ENCODE measurements at places on chromosomes 5 and 9. TPM values are rescaled to one million over a fixed set of nuclear protein-coding genes. Genes with fewer than 3 reads are reported as not detected.

GRCh38 chr5:34511063-34511462, 145.1 kb upstream of the RAI14 start:
- DNase-seq = no peak

DNA sequence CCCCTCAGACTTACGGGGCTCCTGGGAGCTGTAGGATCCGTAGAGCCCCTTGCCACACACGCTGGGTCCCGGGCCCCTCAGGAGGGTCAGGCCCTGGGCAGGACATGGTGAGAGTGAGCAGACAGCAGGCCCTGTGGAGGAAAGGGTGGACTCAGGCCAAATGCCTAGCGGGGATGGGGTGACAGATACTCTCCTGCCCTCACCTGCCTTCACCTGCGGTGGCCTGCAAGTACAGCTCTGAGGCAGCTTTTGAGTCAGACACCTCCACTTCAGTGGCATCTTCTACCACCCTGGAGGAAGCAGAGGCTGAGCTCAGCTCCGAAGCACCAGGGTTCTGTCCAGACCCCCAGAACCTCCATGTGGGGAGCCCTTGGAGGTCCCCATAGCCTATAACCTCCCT, 26.2 kb downstream of the SLC35A4 start:
- no peak for DNase-seq

DNA sequence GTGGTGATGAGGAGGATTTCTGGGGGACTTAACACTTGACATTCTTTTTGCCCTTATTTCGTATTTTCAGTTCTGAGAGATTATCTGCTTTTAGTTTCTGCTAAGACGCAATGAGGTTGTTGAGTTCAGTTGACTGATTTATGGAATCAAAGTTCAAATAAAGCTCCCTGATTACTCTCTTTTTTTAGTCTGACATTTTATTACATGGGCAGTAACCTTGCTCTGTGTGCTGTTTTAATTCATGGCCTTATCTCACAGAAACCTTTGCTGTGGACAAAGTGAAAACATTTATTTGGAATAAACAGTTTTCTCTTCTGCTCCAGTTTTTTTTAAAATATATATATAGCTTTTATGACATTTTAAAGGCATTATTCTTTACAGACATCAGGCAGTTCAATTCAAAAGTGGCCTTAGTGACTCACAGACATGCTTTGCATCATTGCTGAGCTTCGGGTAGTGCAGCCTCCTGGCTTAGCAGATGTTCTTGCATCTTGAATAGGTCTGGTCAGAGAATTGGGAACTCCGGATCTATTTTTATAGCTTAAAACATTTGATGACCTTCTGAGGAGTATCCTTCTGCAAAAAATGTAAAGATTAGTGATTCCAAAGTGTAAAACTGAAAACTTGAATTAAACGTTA, 162.9 kb downstream of the FAM170A start:
- DNase-seq = no peak

- no peak for DNase-seq
Observed at GRCh38 chr9:61670616-61671015, 480.8 kb downstream of the SPATA31A7 start.

GLRA1 gene
- not detected for polyA plus RNA-seq

MLLT3 gene
- polyA plus RNA-seq = 15.3 TPM

GRCh38 chr9:33162721-33163311, 4.3 kb downstream of the B4GALT1 start:
- peak; percentile 89 for DNase-seq

DNA sequence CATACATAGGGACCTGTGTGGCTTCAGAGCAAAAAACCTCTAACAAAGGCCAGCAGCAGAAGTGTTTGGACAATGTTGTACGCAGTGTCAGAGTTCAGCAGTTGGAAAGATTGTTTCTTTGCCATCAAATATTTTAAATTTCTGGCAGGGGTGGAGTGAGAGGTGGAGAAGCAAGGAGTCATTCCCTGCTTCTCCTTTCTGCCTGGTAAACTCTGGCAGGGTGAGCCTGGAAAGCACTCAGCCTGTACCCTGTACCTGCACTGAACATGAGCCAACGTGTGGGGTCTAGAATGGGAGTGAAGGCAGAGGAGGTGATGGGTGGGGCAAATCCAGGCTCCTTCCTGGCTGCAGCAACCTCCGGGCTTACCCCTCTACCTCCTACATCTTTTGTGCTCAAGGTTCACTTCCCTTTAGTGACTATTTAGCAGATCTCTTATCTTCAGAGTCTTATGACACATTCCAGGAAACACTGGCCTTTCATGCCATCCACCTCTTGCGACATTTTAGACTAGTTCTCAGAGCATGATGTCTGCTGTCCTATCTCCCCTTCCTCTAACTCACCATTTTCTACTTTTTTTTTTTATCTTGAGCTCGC, 445.0 kb upstream of the PIK3R1 start:
- DNase-seq = no peak

LCN12 gene
- 2.8 TPM for polyA plus RNA-seq

GRCh38 chr9:138095813-138096518, 218.4 kb downstream of the CACNA1B start:
- no peak for DNase-seq

NOP16 gene
- polyA plus RNA-seq = 127 TPM

- DNase-seq = no peak
Observed at GRCh38 chr9:27468462-27469110, 55.5 kb upstream of the IFNK start.

DNA sequence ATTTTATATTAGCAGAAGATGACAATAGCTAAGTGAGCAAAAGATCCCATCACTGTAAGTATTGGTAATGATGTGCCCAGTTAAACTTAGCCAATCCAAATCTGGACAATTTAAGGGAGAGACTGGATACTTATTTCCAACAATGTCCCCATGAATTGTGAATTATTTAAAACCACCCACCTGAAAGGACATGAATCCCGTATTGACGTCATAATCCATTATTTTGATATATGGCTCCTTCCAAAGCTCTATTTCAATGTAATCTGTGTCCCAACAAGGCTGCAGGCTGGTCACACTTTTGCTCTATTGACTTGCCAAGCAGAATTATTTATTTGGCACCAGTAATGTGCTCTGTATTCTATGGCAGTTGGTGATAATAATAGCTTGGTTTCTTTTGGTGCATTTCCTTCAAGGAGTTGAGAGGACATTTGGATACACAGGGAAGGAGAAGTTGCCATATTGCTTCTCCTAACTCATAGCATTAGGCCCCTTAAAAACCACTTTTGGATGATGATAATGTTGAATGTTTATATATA, 157.2 kb downstream of the NMUR2 start:
- DNase-seq = no peak

DNA sequence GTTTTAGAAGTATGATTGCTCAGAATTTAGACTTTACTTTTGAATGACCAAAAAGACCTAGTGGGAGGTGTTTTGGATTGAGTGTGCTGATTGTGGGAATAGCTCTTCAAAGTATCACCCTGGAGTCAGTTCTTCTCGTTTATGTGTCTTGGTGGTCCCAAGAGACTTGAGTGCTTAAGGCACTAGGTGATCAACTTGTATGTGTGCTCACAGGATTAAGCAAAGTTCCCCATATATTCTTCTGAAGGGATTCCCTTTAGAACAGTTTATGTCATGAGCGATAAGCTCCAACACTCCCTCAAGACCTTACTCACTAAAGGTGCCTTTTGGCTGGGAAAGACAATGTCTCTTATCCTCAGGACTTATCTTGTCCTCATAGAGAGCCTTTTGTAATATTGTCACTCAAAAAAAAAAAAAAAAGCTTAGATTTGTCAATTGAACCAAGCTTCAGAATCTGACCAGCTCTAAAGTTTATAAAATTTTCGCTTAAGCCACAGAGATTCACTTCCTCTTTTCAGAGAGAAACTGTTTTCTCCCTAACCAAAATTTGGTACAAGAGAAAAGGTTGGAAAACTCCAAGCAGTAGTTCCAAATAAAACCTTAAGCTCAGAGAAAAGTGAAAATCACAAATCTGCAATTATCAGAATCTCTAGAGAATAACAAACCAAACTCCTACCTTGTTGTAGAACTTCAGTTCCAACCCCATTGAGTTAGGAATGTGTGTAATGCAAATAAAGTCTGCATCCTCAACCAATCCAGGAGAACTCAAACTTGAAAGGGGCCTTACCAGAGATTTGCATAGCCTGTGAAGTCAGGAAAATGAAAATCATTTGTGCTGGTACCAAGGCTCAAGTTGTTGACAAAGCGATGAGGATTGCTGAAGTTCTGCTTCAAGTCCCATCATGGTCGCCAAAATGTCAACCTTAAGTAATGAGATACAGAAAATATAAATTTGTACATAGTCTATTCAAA, 40.0 kb upstream of the PDZD2 start:
- DNase-seq = no peak

GRCh38 chr9:93944011-93944410, 11.1 kb downstream of the BARX1 start:
- DNase-seq = no peak

DNA sequence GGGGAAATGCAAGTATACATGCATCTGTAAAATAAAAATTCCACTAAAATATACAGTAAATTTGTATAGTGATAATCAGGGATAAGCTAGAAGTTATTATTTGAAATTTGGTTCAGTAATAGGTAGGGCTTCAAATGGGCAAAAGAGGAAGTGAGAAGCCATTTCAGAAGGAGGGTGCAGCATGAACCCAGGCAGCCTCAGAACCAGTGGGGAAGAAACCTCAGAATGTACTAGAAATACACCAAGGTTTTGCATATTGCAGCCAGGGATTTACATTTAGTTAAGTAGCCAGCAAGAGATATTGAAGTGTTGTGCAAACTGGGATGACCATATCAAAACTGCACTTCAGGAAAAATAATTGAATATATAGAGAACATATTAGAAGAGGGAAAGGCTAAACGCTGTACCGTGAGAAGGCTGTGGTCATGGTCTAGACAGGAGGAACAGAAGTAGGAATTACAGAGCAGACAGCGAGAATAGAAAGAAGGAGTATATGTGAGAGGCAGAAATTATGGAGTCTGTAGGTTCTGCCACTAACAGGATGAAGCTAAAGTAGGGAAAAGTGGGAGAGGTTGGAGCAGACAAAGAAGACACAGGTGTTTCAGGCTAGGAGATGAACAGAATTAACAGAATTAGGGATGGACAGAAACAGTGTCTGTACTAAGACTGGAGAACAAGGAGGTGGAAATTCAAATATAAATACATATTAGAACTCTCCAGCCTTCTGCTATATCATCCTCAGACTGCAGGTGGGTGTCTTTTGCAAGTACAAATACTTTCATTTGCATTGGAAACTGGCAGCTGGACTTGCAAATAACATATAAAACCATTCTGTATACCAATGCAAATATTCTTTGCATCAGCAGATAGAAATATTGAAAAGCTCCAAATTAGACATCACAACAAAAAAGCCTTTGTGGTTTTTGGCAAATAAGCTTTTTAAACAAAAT, 335.6 kb downstream of the ZNF608 start:
- no peak for DNase-seq

GRCh38 chr9:95015569-95015968, 289.1 kb downstream of the AOPEP start:
- DNase-seq = no peak

PCDHA8 gene
- 0.10 TPM for polyA plus RNA-seq
